Fibroblast of skin of left quadriceps (primary cell): ENCODE measurements at places on chromosomes 1 and 21.

GRCh38 chr1:58823481-58824010 is 39.7 kb upstream of the JUN start:
- peak; percentile 51 for DNase-seq

DNA sequence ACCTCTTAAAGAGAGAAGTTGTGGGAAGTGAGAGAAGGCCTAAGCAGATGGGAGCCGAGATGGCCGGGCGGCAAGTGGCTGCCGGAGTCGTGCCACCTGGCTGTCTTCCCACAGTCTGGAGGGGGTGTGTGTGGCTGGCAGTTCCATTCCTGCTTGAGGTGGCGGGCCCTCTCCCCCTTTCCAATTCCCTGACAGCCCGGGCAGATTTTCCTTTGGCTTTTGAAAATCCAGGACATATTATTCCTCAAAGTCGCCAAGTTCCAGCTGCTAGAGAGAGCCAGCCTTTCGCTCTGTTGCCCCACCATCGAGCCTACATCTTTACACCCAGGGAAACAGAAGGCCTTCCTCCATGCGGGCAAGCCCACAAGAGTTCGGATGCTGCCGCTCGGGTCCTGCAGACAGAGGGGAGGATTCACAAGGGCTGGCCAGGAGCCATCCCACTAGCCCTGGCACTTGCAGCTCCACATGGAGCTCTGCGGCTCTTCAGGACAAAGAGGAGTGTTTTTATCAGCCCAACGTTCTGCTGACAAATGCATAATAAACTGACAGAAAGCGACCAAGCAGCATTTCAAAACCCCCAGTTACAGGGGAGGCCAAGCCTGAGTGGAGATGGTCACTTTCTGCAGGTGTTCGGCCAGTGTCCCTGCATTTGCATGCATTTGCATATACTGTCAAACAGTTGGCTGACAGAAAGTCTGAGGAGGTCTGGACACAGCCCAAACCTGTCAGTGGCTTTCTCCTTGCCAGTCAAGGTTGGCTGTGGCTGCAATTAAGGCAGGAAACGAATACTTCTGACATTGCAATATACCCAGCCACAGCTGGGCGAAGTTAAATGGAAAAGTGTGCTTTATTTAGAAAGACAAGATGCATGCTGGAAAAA is 45.9 kb downstream of the OLIG1 start:
- no peak for DNase-seq

DNA sequence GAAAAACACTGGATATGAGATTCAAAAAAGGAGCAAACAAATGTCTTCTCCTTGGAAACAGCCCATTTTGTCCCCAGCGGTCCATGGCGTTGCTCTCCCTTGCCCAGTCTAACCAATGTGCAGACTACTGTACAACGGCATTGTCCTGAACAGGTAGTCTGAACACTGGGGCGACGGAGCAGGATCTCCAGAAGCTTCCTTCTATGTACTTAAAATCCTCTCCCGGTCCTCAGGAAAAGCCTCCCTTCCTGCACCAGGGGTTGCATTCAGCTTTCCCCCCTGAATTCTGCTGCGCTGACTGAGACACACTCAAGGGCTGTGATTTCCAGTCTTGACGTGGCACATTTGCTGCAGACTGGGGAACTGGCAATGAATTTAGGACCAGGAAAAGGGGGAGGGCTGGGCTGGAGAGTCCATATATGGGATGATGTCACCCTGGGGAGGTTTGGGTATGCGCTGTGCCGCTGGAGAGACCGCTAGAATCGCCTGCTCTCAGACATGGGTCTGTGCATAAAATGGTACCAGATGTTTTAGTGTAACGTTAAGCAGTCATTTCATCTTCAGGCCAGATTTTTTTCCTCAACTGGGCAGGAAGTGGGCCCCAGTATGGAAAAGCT is 275.9 kb upstream of the C1orf105 start:
- DNase-seq, result peak; percentile 100

- DNase-seq, result no peak
Observed at GRCh38 chr1:105005594-105006195, 1256.0 kb downstream of the AMY1C start.

DNA sequence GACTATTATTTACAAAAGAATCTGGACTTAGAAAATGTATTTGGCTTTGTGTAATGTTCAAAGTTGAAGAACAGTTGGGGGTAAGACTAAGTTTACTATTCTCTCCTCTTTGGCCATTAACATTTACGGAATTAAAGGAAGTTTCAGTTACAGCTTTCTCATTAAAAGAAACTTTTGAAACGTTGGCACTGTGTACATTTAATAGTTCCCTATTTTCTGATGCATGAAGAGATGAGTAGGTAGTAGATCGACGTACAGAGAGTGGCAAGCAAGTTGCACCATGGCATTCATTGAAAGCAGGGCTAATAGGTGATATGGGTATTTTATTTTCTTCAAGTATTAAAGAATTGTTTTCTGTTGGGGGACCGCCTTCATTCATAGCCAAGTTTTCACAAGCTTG is 3.2 kb downstream of the ASPM start:
- no peak for DNase-seq

DNA sequence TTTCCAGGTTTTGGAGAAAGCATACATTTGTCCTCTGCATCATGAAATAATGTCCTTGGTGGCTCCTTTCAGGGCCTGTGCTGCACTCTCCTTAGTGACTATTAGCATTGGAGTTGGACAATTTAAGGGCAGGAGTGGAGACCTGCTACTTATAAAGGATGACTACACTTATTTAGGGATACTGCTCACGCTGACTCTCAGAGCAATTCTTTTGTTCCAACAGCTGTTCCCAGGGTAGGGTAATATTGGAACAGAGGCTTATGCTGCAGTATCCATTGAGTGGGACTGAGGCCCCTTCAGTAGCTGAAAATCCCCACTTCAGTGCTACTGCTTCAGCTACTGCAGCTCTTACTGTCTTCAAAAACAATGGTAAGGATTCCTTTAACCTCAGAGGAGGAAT is 84.6 kb downstream of the GPR88 start:
- DNase-seq, result no peak
